ENCODE measurements at places on chromosomes 2 and 18.

DNA sequence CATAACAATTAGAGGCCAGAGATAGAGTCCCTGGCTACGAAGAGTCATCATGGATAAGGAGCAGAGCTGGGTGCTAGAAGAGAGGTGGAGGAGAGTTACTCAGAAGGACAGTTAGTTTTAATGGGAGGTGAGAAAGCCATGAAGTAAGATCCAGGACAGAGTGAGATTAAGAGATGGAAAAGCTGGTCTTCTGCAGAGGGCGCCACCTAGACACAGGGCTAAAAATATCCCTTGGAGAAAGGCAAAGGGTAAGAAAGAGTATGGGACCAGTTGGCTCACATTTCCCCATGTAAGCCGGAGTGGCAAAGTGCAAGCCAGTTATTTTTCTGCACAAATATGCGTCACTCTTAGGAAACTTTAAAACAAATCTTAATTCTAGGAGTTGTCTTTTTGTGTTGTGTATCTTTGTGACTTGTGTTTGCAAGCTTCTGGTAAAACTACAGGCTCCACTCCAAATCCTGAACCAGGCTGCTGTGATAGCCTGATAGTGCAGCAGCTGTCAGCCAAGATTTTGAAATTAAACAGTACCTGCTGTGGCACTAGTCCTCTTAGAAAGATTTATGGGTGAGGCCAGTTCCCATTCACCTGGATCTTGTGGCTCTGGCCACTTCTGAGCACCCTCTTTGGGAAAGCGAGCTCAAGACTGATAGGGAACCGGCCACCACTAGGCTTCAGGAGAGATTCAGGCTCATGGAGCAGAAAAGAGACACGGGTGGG, 204.2 kb downstream of the TPGS2 start:
- DNase-seq, result no peak

DNA sequence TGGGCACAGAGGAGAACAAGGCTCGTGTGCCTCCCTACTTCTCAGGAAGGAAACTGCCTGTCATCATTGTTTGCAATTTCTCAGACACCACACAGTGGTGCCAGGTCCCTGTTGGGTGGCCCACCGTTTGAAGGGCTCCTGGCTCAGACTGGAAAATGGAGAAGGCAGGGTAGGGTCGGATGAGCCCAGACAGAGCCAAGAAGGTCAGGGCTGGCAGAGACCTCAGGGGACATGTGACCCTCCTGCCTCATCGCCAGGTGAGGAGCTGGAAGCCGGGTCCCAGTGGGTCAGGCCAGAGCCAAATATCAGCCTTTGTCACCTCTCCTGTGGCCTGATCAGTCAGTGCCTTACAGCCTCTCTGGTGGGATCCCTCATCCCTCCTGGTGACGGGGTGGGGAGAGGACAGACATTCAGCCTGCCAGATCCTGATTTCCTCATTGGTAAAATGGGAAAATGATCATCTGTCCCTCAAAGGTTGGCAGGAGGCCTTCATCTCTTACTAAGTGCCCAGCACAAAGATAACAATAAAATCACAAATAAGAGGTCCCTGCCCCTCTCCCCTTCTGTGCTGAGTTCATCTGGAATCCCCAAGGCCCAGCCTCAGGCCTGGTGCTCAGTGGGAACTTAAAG, 117.6 kb downstream of the CAPN13 start:
- DNase-seq, result no peak

DNA sequence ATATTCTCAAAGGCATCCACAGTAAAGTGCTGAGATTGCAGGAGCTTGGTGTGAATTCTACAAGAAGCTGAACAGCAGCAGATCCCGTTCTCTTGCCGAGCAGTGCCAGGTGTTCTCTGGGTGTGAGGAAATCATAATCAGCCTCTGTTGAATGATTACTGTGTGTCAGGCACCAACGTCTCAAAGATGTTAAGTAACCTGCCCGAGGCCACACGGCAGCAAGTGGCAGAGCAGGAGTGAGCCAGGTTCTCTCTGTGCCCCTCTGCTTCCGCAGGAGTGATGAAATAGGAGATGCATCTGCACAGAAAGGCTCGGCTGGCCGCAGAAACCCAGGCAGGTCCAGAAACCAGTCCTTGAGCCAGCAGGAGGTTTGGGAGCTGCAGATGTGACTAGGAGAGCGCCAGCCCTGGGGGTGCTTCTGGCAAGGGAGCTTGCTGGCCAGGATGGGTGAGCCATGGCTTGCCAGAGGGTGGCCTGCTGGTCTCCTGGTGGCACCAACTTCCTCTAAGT, 68.4 kb downstream of the COPS7B start:
- DNase-seq, result no peak

DNA sequence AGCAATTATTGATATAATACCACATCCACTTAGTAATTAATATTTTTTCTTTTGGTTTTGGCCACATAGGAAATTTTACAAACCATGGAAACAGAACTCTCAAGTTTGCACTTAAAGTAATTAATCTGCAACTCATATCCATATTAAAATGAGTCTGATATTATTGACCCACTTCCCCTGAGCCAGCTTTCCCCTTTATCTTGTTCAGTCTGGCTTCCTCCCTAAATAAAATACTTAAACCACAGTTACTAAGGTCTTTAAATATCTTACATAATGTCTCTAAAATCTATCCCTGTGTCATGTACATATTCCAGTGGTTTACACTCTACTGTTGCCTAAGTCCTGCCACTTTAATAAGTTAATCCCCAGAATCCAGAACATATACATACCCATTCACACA, 564.9 kb upstream of the FSHR start:
- no peak for DNase-seq
